ENCODE measurements at places on chromosomes 13 and 19.

GRCh38 chr19:39160523-39160861, 34.9 kb downstream of the PAK4 start:
- no peak for DNase-seq

GRCh38 chr19:45663800-45664199, 4.2 kb upstream of the GIPR start:
- no peak for DNase-seq

DNA sequence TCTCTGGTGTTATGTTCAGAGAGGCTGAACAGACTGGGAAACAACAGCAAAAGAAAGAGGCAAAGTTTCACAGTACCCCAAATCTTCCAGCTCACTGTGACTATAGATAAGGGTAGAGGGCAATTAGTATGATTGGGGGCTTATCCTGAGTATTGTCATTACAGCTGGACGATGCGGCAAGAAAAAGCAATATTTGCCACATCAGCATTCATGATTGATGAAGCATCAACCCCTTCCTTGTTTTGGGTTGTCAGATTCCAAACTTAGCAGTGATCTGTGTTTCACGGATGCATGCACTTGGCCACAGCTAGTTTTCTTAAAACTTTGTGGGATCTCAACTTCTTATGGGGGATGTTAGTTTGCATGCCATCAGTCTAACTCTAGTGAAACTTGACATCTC, 348.8 kb upstream of the SLITRK5 start:
- no peak for DNase-seq

GRCh38 chr19:48450863-48451262, 4.5 kb upstream of the KCNJ14 start:
- DNase-seq, result no peak

GRCh38 chr13:91248249-91248648, 99.2 kb upstream of the MIR17HG start:
- DNase-seq, result no peak

GRCh38 chr13:45662162-45662561, 40.0 kb upstream of the CBY2 start:
- no peak for DNase-seq

DNA sequence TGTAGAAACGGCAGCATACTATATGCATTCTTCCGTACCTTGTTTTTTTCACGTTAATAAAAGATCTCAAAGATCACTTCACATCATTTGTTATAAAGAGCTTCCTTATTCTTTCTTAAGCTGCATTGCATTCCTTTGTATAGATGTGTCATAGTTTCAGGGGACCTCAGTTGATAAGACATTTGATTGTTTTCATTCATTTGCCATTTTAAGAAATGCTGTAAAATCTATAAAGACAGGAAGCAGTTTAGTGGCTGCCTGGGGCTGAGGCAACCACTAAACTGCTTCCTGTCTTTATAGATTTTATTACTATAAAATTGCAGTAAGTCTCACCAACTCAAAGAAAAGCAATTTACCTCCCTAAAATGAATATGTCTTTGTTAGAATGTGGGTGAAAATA, 59.4 kb downstream of the ZDHHC20 start:
- DNase-seq, result no peak
